Endodermal cell (in vitro differentiated cells): ENCODE measurements at places on chromosomes 7 and 10. TPM values are rescaled to one million over a fixed set of nuclear protein-coding genes. Genes with fewer than 3 reads are reported as not detected.

GRCh38 chr7:2425749-2426148 is 22.3 kb downstream of the CHST12 start:
- no peak for DNase-seq

DNA sequence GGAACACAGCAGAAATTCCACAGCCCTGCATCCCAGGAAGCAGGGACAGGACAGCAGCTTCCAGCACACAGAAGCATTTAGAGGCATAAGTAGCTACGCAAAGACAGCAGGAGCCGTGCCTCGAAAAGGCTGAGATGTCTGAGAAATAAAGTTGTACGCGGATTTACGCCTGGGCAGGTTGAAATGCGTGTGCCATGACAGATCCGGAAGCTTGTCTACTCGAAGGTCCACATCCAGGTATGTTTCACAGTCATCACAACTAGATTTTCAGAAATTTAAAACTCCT is 26.1 kb downstream of the DIP2C start:
- peak; percentile 41 for DNase-seq

GRCh38 chr7:95993380-95993779 is 221.0 kb downstream of the DYNC1I1 start:
- DNase-seq, result no peak

DNA sequence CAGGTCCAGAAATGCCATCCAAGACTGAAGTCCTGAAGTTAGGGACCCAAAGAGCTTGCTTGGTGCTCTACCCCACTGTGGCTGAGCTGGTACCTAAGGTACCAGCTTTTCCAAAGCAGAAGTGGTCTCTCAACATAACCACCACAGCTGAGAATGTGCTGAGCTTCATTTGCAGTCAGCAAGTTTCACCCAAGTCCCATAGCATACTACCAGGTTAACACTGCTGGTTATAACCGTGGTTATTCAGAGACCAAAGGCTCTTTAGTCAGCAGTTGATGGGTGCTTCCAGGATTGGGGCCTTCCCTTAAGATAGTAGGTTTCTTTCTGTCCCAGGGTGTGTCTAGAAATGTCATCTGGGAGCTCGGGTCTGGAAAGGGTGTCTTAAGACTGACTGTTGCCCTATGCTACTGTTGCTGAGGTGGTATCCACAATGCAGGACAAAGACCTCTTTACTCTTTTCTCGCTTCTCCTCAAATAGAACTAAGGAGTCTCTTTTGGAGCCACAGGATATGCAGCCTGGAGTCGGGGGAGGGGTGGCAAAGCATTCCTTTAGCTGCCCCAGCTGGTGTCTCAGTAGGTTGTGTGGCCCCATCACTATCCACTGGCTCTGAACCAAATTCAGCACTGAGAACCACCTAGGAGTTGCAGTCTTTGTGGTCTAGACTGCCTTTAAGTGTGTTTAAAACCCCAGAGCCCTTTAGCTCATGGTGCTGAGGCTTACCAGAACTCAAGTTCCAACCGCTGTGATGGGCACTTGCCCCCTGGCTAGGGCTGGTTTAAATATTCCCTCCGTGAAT is 354.9 kb upstream of the SEMA3C start:
- peak; percentile 58 for DNase-seq

GRCh38 chr7:85320699-85321476 is 134.0 kb upstream of the SEMA3D start:
- no peak for DNase-seq

- DNase-seq, result no peak
Measured at GRCh38 chr7:121369462-121369861, 26.6 kb downstream of the FAM3C start.

GRCh38 chr10:84390364-84390763 is 62.0 kb downstream of the CCSER2 start:
- no peak for DNase-seq

UCMA gene
- not detected in 2 replicates for total RNA-seq

ATG9B gene
- 1.2 to 21.4 TPM (median 2.0 TPM) in 3 replicates for total RNA-seq

UPK3BL1 gene
- 14.2 and 16.8 TPM in 2 replicates for total RNA-seq

RPEL1 gene
- total RNA-seq, result not detected in 2 replicates
